Stimulated activated CD8-positive, alpha-beta memory T cell treated with anti-CD3 and anti-CD28 coated beads, Interleukin-15, amount 100 ng/mL, for 24 hours (primary cell): ENCODE measurements at places on chromosomes 3 and 15.

GRCh38 chr3:35744419-35744818 is 105.1 kb downstream of the ARPP21 start:
- no peak for DNase-seq

DNA sequence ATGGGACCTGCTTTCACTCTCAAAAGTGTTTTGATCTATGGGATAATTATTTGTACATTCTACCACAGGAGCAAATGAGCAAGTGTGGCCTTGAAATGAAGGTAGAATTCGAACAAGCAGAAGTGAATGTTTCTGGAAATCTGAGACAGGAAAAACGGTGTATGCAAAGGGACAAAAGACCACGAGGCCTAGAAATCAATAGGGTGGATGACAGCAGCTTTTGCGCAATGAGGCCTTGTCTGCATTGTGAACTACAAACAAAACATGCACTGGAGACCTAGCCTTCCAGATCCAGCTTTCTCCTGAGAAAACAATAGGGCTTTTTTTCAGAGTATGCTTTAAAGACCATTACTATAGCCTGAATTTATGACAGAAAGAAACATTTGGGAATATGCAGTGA is 1137.0 kb downstream of the ROBO2 start:
- DNase-seq: no peak

GRCh38 chr3:36937492-36937891 is 7.4 kb downstream of the TRANK1 start:
- no peak for DNase-seq

GRCh38 chr3:69871251-69871650 is 128.3 kb upstream of the SAMMSON start:
- no peak for DNase-seq

DNA sequence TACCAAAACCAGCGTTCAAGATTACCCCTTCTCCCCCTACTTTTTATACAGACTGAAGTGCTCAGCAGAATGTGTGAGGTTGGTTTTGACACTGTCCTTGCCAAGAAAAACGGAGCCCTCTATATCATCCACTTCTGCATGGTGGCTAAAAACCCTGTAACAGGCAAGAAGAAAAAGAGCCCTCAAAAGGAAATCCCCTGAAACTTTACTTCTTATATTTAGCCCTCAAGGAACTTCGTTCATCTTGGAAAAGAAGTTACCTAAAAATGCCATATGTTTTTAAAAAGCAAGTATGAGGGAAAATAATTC is 473.6 kb downstream of the FOXP1 start:
- DNase-seq: no peak

DNA sequence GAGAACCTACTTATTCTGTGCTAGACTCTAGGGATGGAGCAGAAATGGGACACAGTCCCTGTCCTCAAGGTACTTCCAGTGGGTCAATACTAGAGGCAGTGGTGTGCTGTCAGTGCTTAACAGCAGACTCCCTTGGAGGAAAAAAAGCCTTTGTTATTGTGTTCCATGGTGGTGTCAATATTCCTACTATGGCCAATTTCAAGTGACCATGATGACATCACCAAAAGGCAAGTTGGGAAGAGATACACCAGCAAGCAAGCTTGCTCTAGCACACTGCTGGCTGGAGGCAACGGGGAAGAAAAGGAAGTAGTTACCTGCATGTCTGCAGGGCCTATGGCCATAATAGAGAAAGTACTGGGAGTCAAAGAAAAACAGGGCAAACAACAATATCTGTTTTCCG is 89.6 kb upstream of the ETV5 start:
- no peak for DNase-seq

GRCh38 chr15:84603630-84604379 is 3.0 kb downstream of the ZSCAN2 start:
- DNase-seq: no peak
